Germinal center (tissue), 1 donor: ENCODE measurements at places on chromosomes 1 and 21.

DNA sequence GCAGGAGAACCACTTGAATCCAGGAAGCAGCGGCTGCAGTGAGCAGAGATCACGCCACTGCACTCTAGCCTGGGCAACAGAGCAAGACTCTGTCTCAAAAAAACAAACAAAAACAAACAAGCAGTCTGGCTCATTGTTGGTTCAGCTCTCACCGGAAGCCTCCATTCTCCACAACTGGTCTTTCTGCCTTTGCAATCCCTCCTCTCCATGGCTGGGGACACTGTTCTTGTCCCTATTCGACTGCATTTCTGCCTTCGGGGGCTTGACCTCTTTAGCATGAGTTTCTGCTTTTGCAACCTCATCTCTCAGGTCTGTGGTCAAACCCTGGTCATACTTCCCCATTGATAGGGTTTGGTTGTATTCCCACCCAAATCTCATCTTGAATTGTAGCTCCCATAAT lies 216.3 kb upstream of the NR5A2 start:
- no peak for DNase-seq

DNA sequence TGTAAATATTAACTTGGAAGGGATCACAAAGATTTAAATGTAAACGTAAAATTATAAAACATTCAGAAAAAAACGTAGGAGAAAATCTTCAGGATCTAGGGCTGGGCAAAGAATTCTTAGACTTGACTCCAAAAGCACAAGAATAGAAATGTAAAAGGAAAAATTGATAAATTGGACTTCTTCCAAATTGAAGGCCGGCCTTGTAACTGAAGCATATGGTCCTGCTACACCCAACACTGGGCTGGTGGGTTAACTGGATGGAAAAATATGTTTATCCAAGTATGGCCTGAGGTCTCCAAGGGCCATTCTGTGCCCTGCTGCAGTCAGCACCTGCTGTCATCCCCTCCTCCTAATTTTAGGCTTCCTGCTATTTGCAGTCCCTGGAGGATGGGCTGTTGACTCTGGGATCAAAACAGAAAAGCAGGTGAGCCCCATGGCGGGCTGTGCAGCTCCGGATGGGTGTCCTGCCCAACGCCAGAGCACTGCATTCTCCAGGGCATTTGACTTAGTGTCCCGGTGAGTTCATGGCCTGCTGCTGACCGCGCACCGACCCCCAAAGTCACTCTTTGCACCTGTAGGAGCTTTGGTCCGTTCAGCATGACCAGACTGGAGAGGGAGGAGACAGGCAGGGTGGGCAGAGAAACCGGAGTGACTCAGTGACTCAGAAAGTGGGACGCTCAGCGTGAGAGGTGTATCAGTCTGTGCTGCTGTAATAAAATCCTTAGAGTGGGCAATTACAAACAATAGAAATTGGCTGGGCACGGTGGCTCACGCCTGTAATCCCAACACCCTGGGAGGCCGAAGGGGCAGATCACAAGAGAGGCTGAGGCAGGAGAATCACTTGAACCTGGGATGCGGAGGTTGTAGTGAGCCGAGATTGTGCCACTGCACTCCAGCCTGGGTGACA lies 6.1 kb upstream of the AIRE start:
- no peak for DNase-seq

- peak; percentile 54 for DNase-seq
Observed at GRCh38 chr1:53327182-53327913, 522 bp downstream of the LRP8 start.

GRCh38 chr1:77283701-77284425 lies 2.0 kb downstream of the AK5 start:
- DNase-seq: no peak

- no peak for DNase-seq
Observed at GRCh38 chr1:174997041-174997440, 2.7 kb upstream of the CACYBP start.

- no peak for DNase-seq
Observed at GRCh38 chr1:163072658-163073057, 3.5 kb downstream of the RGS4 start.

- DNase-seq: no peak
Observed at GRCh38 chr1:78075621-78076020, 29.9 kb downstream of the GIPC2 start.

GRCh38 chr1:183467687-183468086 lies 4.6 kb upstream of the SMG7 start:
- no peak for DNase-seq

- no peak for DNase-seq
Observed at GRCh38 chr21:34889320-34889675, 159.8 kb downstream of the RUNX1 start.

GRCh38 chr1:25544243-25544764 lies 898 bp downstream of the LDLRAP1 start:
- no peak for DNase-seq

DNA sequence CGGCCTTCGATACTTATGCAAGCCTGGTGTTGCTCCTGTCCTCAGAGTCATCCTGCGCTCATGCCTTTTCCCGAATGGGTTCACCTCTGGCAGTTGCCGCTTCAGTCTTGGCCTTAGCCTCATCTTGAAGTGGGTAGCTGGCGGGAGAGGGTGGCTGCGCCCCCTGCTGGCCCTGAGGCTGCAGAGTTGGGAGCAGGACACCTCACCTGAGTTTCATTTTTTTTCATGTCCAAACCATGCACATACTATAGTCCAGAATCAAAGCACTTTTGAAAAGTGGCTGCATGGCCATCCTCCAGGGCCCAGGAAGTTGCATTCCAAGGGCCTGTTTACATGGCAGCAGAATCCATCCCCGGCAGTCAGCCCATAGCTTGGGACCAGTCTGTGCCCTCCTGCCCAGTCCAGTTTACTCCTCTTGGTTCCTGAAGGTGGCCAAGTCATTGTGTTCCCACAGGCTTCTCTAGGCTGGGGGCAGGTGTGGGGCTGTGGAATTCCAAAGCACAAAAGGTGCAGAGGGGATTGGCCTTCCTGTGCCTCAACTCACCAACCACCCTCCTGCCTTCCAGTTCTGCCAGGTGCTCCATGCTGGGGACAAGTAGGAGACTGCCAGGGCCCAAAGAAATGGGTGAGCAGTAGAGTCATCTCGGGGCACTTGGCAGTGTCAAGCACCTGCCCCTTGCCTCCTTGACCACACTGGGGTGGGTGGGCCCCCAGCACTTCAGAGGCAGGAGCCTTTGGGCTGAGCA lies 44.0 kb downstream of the YARS1 start:
- DNase-seq: peak; percentile 82

GRCh38 chr1:56553046-56553445 lies 26.3 kb downstream of the PLPP3 start:
- DNase-seq: no peak

DNA sequence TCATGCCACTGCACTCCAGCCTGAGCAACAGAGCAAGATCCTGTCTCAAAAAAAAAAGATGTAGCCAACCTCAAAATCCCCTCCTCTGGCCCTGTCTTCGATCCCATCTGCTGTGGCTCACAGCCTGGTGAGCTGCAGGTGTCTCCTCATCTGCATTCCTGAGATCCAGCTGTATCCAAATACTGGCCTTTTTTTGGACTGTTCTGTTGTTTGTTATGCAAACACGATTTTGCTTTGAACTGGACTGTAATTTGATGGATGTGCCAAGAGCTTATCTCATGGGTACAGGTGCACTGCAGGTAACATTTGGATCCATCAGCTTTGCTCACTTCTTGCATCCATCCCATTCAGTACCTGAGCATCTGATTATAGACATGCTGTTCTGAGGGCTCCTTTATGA lies 14.1 kb upstream of the FAM43B start:
- no peak for DNase-seq

DNA sequence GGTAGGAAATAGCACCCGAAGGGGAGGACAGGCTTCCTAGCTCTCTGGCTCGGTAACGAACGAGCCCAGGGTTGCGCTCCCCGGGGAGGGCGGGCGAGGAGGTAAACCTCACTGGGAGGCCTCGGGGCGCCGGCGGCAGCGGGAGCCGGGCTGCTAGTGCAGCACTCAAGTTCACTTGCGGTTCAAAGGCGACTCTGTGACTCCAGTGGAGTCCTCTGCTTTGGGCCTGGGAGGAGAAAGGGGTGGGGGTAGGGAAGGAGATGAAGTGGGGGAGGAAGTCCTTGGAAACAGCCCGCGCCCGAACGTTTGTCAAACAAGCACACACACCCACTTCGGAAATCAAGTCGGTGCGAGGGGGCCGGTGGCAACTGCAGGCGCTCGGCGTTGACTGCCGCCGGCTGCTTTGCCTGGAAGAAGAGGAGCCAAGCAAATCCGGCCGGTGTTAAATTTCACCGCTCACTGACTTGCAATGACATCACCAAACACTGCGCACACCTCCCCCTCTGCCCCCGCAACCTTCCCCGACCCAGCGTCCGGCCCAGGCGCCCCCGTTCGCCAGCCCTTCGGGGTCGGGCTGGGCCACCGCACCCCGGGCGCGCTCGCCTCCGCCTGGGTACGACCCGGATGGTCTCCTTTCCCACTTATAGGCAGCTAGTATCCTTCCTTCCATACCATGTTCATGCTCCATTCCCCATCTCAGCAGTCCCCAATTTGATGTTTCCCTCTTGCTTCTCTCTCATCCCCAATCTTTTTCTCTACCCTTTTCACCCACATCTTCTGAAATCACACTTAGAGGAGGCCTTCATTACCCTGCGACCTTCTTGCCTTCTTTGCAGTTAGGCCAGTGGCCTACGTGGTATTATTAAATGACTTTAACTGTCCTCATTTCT lies at the start of gene COL24A1:
Gene COL24A1 (minus strand): TSS at position 207 of the 890 bp plus-strand sequence. CDS start 376 bp downstream, outside the sequence.
- peak; percentile 6 for DNase-seq

DNA sequence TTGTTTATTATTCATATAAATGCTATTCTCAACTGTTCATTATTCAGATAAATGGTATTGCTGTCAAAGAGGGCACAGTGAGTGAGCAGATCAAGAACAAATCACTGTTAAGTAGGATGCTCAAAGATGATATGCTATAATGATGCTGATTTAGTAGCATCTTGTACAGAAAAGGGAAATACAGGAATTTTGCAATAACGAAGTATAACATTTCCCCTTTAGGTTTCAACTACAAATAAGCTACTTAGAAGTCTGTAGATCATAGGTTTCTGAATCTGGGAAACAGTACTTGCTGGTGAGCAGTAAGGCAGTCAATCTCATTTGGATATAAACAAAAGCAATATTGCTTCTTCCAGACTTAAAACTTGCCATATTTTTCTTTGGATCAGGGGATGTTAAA lies 27.3 kb upstream of the RCOR3 start:
- no peak for DNase-seq

DNA sequence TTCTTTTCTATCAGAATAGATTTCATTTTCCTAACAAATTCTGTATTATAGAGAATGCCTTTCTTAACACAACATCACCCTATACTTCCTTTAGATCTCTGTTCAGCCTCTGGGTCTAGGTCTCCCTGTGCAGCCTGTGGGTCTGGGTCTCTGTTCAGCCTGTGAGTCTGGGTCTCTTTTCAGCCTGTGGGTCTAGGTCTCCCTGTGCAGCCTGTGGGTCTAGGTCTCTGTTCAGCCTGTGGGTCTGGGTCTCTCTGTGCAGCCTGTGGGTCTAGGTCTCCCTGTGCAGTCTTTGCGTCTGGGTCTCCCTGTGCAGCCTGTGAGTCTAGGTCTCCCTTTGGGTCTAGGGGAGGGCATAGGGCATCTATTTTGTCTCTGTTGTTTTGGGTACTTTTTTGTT lies 59.6 kb upstream of the DIP2A start:
- no peak for DNase-seq

- DNase-seq: no peak
Observed at GRCh38 chr1:83102630-83103071, 896.3 kb downstream of the TTLL7 start.

DNA sequence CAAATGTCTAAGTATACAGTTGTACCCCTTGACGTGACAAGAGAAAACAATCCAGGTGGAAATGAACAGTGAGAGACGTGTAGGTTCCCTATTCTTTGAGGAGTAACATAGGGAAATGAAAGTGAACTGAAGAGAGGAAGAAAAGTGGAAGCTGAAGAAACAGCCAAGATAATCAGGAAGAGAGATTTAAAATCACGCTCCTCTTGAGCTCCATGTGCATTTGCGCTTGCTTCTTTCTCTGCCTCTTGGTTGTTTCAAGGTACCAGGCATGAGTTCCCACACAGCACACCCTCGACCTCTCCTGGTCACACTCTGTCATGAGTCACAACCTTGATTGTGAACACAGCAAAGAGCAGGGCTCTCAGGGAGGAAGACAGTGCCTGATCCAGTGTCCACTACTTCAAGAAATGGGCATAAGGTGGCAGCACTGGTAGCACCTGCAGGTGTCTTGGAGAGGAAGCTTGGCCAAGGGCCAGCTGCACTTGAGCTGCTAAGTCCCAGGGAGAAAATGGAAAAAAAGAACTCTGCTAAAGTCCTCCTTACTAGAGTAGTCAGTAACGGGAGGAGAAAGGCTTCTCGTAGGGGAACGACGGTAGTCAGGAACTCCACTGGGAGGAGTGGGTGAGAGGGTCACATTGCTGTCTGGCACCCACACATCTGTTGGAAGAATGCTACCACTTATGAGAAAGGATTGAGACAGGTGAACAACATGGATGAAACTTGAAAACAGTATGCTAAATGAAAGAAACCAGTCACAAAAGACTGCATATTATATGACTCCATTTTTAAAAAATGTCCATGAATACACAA lies 18.3 kb upstream of the ARID1A start:
- DNase-seq: peak; percentile 39

DNA sequence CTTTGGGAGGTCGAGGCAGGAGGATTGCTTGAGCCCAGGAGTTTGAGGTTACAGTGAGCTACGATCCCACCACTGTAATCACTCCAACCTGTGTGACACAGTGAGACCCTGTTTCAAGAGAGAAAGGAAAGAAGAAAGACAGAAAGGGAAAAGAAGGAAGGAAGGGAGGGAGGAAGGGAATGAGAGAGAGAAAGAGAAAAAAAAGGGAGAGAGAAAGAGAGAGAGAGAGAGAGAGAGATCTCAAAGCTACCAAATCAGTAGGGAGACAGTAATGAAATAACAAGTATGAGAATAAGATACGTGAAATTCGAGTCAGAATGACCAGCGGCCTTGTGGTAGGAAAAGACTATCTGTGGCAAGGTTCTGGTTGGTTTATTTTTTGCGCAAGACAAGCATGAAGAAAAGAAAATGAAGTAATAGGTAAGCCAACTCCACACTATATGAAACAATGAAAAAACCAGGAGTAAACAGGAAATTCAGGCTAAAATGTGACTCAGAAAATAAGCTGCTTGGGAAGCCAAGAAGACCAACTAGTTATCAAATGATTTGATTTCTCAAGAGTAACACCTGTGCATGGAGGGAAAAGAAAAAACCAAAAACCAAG lies 8.9 kb downstream of the MTF1 start:
- DNase-seq: no peak

DNA sequence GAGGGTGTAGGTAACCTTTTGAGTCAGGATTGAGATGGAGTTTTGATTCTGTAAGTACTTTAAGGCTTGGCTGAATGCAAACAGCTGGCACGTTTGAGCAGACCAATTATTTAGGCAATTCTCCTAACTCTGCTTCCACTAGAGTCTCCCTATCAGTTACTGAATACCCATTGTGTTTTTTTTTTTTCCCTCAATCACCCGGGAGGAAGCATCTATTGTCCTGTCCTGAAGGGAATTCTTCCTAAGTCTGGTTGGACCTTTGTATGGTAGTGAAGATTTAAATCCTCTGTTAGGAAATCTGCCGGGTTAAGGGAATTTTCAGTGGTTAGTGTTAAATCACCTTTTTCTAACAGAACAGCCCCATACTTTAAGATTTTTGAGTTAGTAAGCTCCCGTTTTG lies 571.2 kb upstream of the USP24 start:
- no peak for DNase-seq

- no peak for DNase-seq
Observed at GRCh38 chr21:21661741-21662140, 663.5 kb downstream of the NCAM2 start.
